Stimulated activated CD8-positive, alpha-beta memory T cell treated with anti-CD3 and anti-CD28 coated beads, Interleukin-7, amount 100 ng/mL, for 1 hour (primary cell): ENCODE measurements at places on chromosomes 3 and 15.

DNA sequence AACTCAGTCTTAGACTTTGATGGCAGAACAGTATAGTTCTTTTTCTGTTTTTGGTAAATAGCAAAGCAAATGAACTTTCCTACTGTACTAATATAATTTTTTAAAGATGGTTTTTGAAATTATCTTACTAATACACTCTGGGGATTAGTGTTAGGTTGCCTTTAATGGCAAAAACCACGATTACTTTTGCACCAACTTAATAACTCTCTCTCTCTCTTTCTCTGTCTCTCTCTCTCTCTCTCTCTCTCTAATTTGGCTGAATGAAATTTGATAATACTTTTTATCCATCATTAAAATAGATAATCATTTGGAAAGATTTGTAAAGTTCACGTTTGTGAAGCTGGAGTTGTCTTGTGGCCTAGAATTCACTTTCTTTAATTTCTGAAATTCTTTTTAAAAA, 257.8 kb downstream of the LPP start:
- no peak for DNase-seq

GRCh38 chr15:48596841-48597240, 48.7 kb downstream of the FBN1 start:
- DNase-seq, result no peak

DNA sequence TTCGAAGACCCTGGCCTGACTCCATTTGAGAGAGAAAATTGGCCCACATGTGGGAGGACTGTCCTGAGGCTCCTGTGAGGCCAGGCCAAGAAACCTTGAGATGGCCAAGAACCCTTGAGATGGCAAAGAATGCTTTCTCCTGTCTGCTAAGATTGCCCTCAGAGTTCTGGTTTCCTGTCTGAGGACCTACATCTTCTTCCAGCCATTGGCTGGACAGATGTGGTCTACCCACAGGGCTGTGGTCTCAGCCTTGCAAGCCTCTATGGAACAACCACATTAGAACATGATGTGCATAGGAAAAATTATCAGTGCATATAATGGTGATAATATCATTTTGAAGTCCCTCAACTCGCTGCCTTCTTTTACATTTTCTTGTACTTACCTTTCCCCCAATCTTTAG, 10.8 kb upstream of the RASA2 start:
- DNase-seq, result no peak

DNA sequence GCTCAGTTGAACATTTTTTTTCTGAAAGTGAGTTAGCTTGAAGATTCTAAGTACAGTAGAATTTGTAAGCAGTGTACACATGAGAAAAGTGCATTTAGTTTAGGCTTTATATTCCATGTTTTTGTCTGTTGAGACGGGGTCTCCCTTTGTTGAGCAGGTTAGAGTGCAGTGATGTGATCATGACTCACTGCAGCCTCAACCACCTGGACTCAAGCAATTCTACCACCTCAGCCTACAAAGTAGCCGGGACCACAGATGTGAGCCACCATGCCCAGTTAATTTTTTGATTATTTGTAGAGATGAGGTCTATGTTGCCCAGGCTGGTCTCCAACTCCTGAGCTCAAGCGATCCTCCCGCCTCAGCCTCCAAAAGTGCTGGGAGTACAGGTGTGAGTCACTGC, 5.3 kb upstream of the CSNK1G1 start:
- no peak for DNase-seq

GRCh38 chr3:117170094-117170493, 460.5 kb downstream of the TUSC7 start:
- DNase-seq, result no peak

- no peak for DNase-seq
Measured at GRCh38 chr15:62075595-62076277, 9.0 kb downstream of the C2CD4A start.

DNA sequence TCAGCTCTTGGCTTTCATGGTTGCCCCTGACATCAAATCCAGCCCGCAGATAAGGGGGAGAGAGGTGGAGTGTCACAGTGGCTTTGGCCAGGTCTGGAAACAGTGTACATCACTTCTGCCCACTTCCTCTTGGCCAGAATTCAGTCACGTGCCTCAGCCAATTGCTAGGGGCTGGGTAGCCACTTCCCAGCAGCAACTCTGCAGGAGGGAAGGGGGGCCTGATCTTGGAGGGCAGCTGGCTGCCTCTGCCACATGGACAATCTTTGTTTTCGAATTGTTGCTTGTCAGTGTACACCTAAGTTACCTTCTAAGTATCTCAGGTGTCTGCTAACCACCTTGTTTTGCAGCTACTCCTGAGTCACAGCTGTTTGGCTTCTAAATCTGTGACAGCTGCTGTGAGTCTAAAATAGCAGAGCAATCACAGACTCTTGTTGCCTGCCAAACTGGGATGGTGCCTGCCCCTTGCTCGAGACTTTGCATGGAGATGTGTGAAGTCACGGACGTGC, 41.0 kb upstream of the LIMD1 start:
- no peak for DNase-seq
